ENCODE measurements at places on chromosomes 16 and 17.
A peak's percentile ranks its signal among the peaks of the same experiment; 100 is the strongest.

DNA sequence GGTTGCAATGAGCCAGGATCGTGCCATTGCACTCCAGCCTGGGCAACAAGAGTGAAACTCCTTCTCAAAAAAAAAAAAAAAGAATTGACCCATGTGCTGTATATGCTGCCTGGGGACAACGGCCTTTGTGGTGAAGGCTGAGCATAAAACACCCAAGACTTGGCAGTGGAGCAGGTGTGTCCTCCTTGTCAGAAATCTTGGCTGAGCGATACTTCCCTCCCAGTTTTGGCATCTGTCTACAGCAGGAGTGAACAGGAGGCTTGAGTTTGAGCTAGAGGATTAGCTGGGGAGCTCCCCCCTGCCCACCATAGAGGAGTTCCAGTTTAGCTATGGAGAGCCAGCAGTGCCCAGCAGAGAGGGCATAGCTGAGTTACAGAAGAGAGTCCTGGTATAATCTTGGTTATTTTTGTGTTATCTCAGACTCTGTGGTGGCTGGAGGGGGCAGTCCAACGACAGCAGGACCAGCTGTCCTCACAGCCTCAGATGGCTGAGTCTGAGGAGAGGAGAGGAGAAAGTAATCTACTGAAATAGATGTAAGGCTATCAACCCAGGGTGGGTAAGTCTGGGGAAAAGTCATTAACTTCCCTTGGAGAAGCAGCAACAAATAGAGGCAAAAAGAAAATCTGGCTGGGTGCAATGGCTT, 18.4 kb downstream of the SP2 start:
- no peak for DNase-seq

- no peak for DNase-seq
Observed at GRCh38 chr16:20265019-20265418, 62.3 kb downstream of the GP2 start.

GRCh38 chr17:80793421-80793820, 198.2 kb upstream of the CHMP6 start:
- no peak for DNase-seq

DNA sequence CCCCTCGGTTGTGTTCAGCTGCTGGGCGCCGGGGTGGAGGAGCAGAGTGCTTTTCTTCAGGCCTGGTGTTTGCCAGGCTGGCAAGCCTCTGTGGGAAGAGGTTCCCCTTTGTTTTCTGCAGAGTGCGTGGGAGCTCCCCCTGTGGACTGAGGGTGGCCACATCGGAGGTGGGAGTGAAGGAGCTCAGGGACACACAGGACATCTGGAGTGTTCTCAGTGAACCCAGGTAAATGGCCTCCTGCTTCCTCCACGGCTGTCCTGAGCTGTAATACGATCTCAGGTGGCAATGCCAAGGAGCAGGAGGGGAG, 39.2 kb upstream of the IRF8 start:
- DNase-seq, result no peak

DNA sequence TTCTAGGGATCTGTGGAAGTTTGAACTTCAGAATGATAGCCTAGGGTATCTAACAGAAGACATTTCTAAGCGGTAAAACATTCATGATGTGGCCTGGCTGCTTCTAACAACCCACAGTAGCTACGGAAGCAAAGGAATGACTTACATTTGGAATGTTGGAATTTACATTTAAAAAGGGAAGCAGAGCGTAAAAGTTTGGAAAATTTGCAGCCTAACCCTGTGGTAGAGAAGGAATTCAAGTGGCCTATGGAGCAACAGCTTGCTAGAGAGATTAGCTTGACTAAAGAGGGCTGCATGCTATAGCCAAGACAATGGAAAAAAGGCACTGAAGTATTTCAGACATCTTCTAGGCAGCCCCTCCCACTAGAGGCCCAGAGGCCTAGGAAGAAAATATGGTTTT, 50.1 kb downstream of the HNF1B start:
- no peak for DNase-seq

GRCh38 chr16:47460359-47460710, 528 bp downstream of the ITFG1 start:
- DNase-seq, result peak; percentile 9

DNA sequence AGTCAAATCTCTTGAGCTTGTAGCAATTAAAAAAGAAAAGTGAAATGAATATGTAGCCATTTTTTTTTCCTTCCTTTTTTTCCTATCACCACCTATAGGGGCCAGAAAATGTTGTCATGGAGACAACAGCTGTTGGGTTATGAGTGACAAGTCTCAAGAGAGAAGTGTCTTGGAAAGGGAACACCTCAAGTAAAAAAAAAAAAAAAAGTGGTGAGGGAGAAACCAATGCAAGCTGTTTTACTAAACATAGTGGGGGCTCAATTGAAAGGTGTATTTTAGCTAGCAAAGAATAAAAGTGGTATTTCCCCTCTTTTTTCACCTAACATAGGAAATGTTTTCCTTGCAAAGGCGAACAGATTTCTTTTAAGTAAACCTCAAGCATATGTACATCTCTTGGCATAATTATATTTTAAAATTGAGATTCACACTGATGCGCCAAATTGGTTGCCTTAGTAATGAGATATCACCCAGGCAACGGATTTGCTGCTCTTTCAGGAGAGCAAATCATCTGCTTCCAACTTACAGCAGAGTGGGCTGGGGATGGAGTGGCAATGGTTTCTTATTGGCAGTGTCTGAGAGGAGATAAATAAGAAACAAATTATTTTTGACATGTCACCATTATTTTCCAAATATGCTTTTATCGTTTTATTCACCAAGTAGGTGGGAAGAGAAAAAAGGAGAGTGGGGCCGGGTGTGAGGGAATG, 183.6 kb downstream of the MYO1D start:
- DNase-seq, result no peak

- DNase-seq, result peak; percentile 75
Observed at GRCh38 chr17:37820995-37821713, 76.3 kb upstream of the HNF1B start.

DNA sequence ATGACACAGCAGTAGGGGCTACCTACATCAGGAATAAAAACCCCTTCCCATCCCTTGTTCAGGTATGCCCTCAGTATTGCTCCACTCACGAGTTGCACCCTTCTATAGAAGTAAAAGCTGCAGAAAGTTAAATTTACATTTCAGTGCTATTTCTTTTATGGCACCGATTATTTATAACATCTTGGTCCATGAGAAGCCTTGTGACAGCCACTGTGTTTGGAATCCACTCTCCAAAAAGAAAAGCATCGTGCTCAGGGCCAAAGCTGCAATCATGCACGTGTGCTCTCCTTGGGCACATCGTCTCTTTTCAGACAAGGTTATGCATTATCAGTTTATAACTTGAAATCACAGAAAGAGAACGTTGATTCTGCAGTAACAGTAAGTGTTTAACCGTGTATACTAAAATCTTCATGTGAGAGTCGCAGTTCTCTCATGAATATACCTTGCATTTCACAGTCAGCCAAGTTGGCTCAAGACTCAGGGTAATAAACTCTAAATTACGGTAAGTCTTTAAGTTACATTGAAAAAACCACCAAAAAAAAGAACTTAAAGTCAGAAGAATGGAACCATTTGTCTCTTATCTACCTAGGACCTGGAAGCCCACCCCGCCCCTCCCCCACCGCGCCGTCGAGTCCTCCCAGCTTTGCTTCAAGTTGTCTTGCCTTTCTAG, 189.6 kb downstream of the CPPED1 start:
- DNase-seq, result no peak

DNA sequence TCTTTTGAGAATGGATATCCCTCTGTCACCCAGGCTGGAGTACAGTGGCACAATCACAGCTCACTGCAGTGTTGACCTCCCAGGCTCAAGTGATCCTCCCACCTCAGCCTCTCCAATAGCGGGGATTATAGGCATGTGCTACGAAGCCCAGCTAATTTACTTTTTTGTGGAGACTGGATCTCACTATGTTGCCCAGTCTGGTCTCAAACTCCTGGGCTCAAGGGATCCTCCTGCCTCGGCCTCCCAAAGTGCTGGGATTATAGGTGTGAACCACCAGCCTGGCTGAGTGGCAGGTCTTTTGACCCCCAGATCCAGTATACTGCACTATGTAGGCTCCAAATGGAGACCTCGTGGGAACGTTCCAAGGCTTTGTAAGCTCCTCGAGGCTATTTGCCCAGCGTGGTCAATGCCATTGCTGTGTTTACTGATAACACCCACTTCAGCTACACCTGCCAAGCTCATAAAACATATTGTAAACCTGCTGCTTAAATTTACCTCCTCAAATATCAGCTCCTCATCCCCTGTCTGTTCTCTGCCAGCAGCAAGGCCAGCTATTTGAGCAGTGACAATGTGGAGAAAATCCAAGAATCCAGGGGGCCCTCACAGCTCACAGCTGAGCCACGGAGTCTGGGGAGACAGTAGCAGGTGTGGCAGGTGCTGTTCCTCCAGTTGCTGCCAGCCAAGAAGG, 16.2 kb upstream of the KIFC3 start:
- DNase-seq, result no peak

DNA sequence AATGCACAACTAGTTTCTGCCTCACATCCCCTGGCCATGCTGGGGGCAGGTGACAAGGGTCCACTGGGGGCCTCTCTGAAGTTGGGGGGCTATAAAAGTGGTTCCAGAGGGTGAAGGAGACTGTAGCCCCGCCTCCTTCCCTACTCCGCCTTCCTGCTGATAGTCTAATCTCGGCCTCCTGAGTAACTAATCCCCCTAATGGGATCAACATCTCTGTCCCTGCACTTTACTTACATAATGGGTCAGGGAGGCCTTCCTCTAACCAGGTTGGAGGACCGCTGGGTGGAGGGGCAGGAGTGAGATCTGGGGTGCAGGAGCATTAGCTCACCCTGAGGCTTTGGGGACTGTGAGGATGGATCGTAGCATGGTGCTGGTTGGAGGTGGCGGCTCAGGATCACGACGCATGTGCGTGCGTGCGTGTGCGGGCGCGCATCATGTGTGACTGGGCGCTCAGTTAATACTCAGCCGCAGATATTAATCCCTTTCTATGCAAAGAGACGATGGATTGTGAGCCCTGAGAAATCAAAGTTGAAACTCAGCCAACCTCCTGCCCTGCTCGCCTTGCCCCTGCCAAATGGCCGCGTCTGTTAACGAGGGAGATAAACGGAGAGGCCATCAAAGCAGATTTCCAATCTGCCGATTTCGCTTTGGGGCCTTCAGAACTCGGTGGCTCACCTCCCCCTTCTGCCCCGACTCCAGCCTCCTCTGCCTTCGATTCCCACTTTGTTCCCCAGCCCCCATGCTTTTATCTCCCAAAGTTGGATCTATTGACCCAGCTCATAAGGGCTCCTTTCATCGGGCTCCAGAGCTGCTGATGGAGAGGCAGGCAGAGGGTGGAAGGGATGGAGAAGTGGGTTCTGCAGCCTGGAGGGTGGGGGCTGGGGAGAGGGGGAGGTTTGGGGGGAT, 107.3 kb downstream of the SDK2 start:
- DNase-seq, result no peak

GRCh38 chr16:27129401-27129800, 62.7 kb downstream of the C16orf82 start:
- DNase-seq, result no peak

GRCh38 chr16:6317934-6318333, 1014.7 kb upstream of the RBFOX1 start:
- DNase-seq, result no peak

- DNase-seq, result no peak
Observed at GRCh38 chr17:64327201-64327930, 63.3 kb downstream of the PECAM1 start.

DNA sequence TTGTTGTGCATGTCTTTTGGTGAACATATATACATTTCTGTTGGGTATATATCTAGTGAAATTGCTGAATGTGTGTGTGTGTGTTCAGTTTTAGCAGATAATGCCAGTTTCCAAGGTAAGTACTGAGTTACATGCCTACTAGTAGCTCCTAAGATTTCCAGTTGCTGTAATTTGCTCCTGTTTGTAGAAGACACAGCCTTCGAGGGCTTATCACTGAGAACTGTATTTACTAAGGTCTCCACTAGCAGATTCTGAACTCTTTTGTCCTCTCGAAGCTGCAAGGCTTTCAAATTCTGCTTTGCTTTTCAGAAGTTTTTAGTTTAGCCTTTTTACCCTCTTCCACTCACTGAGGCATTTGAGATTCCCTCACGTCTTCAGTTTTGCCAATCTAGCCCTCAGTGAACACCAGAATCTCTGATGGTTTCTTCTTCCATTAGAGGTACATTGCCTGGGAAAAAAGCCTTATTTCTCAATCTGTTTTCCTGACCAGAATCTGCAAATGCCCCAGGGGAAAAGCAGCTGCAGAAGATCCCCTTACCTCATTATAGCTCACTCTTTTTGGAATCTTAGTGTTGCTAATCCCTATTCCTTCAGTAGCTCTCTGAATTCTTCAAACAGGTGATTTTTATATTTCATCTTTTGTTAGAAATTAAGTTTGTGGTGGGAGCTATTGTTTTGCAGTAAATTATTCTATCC, 52.9 kb downstream of the NF1 start:
- DNase-seq, result no peak

- peak; percentile 15 for DNase-seq
Observed at GRCh38 chr17:58556833-58557250, 42.4 kb upstream of the MTMR4 start.

DNA sequence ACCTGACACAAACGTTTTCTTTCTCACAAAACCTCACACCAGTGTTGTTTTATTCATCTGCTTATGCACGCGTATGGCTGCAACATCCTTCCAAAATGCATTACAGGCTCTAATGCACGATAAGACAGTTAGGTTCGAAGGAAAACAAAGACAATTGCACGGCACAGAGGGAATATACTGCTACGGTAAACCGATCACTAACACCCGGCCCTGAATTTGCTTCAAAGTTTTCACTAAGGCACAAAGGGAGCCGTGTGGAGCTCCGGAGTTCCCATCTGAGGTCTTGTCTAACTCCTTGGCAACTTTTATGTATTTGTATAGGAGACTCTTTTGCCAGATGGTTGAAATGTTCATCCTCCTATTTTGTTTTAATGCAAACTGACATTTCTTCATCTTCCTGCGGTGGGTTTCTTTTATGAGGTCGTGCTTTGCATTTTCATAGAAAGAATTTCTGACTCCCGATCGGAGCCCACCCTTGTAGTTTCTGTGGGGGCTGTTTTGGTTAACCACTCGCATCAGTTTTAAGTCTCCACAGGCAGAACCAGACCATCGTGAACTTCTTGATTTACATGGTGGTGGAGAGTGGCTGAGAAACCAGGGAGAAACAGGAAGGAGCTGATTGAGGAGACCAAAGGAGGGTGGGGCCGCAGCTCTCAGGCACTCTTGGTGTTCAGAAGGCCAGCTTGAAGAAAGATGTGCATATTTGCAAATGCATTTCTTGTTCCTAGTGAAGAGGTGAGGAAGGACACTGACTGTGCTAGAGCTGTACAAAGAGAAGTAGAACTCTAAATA, 516.8 kb downstream of the MAF start:
- DNase-seq, result no peak

Data from fibroblast of skin of back (primary cell).